Activated CD8-positive, alpha-beta memory T cell treated with anti-CD3 and anti-CD28 coated beads for 1 hour (primary cell): ENCODE measurements at places on chromosomes 3 and 15.
A peak's percentile ranks its signal among the peaks of the same experiment; 100 is the strongest.

DNA sequence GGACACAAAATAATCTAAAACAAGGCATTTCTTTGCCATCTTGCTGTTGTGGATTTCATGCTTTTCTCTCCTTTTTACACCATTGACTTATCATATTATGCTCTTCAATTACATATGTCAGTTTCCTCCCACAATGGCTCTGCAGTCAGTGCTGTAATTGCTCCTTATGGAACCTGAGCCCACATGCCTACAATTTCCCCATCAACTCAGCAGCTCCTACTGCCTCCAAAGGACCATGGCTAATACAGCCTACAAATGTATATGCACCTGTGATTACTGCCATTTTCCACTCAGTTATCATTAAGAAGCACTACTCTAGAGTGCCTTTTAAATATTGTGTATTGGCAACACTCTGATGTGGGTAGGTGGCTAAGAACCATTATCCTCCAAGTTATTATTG lies 30.8 kb downstream of the RTP4 start:
- no peak for DNase-seq

DNA sequence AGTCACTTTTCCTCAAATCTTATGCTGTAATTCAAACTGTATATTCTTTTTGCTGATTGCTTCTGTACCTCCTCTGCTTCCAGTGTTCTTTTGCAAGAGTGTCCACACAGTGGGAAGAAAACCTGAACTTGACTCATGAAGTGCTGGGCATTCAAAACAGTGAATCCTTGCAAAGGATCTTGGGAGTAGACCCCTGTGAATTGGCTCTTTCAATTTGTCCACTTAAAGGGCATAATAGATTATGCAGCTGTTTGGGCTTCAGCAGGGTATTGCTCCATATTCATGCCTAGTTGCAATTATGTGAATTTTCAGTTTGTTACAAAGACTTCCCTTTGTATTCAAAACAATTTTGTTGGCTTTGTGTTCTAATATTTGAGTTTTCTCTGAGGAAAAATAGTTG lies 11.4 kb downstream of the ZFAND6 start:
- no peak for DNase-seq

GRCh38 chr15:39717134-39717533 lies 65.5 kb downstream of the FSIP1 start:
- DNase-seq: no peak

GRCh38 chr3:13657660-13658435 lies 108.9 kb downstream of the FBLN2 start:
- DNase-seq: peak; percentile 26

GRCh38 chr3:44989636-44990373 lies 13.8 kb downstream of the EXOSC7 start:
- DNase-seq: no peak

- DNase-seq: no peak
Observed at GRCh38 chr3:10816019-10816862, at the start of gene SLC6A11. SLC6A11 (plus strand) TSS chr3:10816228; CDS start chr3:10816266, 38 bp downstream.
